ENCODE measurements at places on chromosomes 11 and 22. TPM values are rescaled to one million over a fixed set of nuclear protein-coding genes. Genes with fewer than 3 reads are reported as not detected.

GPHA2 gene
- not detected for total RNA-seq

YPEL1 gene
- total RNA-seq, result 2.3 TPM

GRCh38 chr11:118142809-118143208 lies 9.8 kb downstream of the SCN4B start:
- H3K27ac ChIP-seq, result no peak overlapping the region
- no peak for DNase-seq
- H3K4me3 ChIP-seq, result no peak overlapping the region
- H3K36me3 ChIP-seq, result no peaks in the 10 kb centered on the region
- no peaks in the 10 kb centered on the region for H3K4me1 ChIP-seq
- peaks cover 6% of the 10 kb centered on the region for H3K27me3 ChIP-seq

DNA sequence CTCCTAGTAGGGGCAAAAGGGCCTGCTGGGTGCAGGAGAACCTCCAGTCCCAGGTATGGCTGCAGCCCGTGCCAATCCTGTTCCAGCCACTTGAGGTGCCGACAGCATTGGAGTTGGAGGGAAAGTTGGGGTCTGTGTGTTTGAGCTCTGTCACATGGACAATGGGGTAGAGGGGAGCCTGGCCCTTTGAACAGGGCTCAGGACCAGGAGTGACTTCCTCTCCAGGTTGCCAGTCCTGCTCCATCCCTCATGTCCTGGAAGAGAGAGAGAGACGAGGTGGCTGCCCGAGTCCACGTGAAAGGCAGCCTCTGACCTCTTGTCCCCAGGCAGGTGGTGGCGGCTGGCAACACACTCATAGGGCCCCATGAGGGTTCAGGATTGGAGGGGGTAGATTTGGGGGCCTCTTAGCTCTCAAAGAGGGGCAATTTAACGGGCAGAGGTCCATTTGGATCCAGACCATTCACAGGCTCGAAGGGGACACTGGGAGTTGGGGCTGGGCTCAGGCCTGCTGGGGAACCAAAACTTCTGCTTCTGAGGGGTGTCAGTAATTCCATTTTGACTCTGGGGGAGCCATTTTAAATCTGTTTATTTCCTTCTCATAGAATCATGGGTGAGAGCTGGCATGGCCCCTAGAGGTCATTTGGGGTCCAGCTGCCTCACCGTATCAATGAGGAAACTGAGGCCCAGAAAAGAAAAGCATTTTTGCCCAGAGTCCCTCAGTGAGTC lies 4.1 kb downstream of the ADORA2A start:
- no peaks in the 10 kb centered on the region for H3K36me3 ChIP-seq
- DNase-seq, result no peak
- no peak overlapping the region for H3K27ac ChIP-seq
- H3K27me3 ChIP-seq, result peaks cover under 1% of the 10 kb centered on the region

DNA sequence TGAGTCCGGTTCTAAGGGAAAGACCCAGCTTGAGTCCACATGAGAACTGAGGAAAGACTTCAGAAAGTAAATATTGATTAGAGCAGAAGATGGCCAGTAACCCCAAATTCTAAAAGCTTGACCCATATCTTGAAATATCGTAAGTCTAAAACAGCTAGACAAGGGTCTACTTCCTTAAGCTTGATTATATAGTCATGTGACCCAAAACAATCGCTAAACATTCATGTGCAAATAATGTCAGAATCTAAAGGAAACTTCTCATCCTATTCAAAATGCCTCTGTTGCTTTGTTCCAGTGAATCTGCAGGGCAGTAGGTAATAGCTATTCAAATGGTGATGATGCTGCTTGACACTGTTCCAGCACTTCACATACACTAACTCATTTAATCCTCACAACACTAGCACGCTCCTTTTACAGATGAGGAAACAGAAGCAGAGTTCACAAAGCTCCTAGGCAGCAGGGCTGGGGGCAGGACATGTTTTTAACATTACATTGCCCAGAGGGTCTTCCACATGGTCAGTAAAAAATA lies 52.6 kb downstream of the TCF20 start:
- no peaks in the 10 kb centered on the region for H3K4me1 ChIP-seq
- H3K27ac ChIP-seq, result no peak overlapping the region
- no peaks in the 10 kb centered on the region for H3K27me3 ChIP-seq
- H3K4me3 ChIP-seq, result no peak overlapping the region
- peak; percentile 9 for DNase-seq

- no peaks in the 10 kb centered on the region for H3K27me3 ChIP-seq
- no peaks in the 10 kb centered on the region for H3K4me1 ChIP-seq
- no peak overlapping the region for H3K27ac ChIP-seq
- DNase-seq, result no peak
- H3K36me3 ChIP-seq, result no peaks in the 10 kb centered on the region
Observed at GRCh38 chr22:49286181-49286760, 541.4 kb downstream of the BRD1 start.

GRCh38 chr11:117183724-117184349 lies 5.3 kb downstream of the SIDT2 start:
- DNase-seq, result no peak
- peaks cover 4% of the 10 kb centered on the region for H3K4me1 ChIP-seq
- peaks cover 8% of the 10 kb centered on the region for H3K36me3 ChIP-seq
- H3K27ac ChIP-seq, result no peak overlapping the region
- no peak overlapping the region for H3K4me3 ChIP-seq

GRCh38 chr11:35061516-35062440 lies 77.2 kb upstream of the CD44 start:
- H3K27ac ChIP-seq, result no peak overlapping the region
- H3K4me3 ChIP-seq, result no peak overlapping the region
- no peaks in the 10 kb centered on the region for H3K27me3 ChIP-seq
- DNase-seq, result no peak

GRCh38 chr11:65821107-65821506 lies 12.7 kb upstream of the SNX32 start:
- no peak for DNase-seq
- no peak overlapping the region for H3K27ac ChIP-seq
- no peak overlapping the region for H3K4me3 ChIP-seq
- H3K36me3 ChIP-seq, result no peaks in the 10 kb centered on the region
- no peaks in the 10 kb centered on the region for H3K4me1 ChIP-seq
- no peaks in the 10 kb centered on the region for H3K27me3 ChIP-seq

- DNase-seq, result no peak
- no peak overlapping the region for H3K4me3 ChIP-seq
- H3K36me3 ChIP-seq, result no peaks in the 10 kb centered on the region
- peaks cover under 1% of the 10 kb centered on the region for H3K4me1 ChIP-seq
Observed at GRCh38 chr11:57341250-57341808, 3.2 kb downstream of the P2RX3 start.

DNA sequence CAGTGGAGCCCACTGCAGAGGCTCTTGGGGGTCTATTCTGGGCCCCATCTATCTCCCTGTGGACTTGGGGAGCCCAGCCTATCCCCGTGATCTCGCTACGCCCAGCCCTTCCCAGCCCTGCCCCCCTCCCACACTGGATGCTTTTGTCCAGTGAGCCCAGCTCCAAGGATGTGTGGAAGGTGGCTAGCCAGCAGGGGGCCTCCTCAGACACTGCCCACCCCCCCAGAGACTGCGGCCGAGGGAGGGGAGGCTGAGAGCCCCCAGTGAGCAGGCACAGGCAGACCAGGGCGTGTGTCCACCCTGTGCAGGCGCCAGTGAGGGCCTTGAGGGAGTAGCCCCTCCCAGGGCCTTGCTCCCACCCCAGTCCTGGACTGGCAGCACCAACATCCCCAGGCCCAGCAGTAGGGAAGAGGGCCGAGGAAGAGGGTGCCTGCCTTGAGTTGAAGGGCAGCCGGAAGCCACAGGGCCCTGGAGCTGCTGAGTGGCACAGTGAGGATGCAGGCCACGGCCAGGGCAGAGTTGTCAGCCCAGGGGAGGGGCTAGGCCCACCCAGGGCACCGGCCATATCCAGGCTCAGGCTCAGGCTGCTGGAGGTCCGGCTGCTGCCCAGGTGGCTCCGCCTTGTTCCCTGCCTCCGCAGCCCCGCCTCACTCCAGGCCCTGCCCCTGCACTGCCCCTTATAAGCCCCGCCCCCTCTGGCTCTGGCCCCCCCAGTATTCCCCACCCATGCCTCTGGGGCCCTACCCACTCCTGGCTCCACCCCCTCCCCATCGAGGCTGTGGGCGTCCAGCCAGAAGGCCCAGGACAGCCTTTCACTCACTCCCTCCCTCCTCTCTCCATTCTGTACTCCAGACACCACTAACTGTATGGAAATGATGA lies 28.0 kb downstream of the MOB2 start:
- no peaks in the 10 kb centered on the region for H3K36me3 ChIP-seq
- DNase-seq, result peak; percentile 80
- no peaks in the 10 kb centered on the region for H3K4me1 ChIP-seq
- H3K27ac ChIP-seq, result no peak overlapping the region
- no peak overlapping the region for H3K4me3 ChIP-seq
- no peaks in the 10 kb centered on the region for H3K27me3 ChIP-seq

All from fibroblast of lung (primary cell).